ENCODE measurements at places on chromosomes 2 and 18. TPM values are rescaled to one million over a fixed set of nuclear protein-coding genes. Genes with fewer than 3 reads are reported as not detected.
A peak's percentile ranks its signal among the peaks of the same experiment; 100 is the strongest.

GRCh38 chr2:159712929-159713420 lies 669 bp downstream of the MARCHF7 start:
- no peak for DNase-seq
- peaks cover 61% of the 10 kb centered on the region for H3K4me1 ChIP-seq
- peak overlapping the region; percentile 100 for H3K27ac ChIP-seq
- H3K36me3 ChIP-seq = peaks cover 46% of the 10 kb centered on the region
- H3K4me3 ChIP-seq = peak overlapping the region; percentile 100

DNA sequence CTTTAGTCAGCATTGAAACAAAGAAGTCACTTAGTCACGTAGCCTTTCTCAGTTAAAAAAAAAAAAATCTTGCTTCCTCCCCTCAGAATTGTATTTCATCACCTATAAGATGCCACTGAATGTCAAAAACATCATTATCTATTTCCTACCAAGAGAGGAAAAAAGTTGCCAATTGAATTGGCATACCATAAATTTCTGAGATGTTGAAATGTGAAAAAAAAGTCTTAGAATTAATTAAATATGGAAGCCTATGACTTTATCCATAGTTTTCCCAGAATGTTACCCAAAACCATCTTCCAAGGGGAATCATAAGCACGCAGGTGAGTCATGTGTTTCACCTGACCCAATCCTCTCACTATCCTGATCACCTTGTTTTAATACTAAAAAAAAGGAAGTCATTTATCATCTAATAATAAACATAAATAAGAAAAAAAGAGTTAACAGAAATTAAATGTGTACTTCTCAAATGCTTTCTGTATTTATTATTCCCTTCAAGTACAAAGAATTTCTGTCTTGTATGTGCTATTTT lies 205.7 kb downstream of the TCF4 start:
- H3K27me3 ChIP-seq = no peaks in the 10 kb centered on the region
- H3K27ac ChIP-seq = no peak overlapping the region
- H3K4me1 ChIP-seq = peaks cover 35% of the 10 kb centered on the region
- no peak overlapping the region for H3K4me3 ChIP-seq

- DNase-seq = peak; percentile 78
- peak overlapping the region; percentile 51 for H3K4me3 ChIP-seq
- peaks cover 32% of the 10 kb centered on the region for H3K4me1 ChIP-seq
- peak overlapping the region; percentile 81 for H3K27ac ChIP-seq
- H3K27me3 ChIP-seq = no peaks in the 10 kb centered on the region
These were observed 44.9 kb downstream of the RBBP8 start for GRCh38 chr18:22977847-22978701.

GRCh38 chr2:48131539-48132270 lies 225.4 kb upstream of the FBXO11 start:
- H3K4me1 ChIP-seq = no peaks in the 10 kb centered on the region
- DNase-seq = peak; percentile 40
- peaks cover 6% of the 10 kb centered on the region for H3K27me3 ChIP-seq

DNA sequence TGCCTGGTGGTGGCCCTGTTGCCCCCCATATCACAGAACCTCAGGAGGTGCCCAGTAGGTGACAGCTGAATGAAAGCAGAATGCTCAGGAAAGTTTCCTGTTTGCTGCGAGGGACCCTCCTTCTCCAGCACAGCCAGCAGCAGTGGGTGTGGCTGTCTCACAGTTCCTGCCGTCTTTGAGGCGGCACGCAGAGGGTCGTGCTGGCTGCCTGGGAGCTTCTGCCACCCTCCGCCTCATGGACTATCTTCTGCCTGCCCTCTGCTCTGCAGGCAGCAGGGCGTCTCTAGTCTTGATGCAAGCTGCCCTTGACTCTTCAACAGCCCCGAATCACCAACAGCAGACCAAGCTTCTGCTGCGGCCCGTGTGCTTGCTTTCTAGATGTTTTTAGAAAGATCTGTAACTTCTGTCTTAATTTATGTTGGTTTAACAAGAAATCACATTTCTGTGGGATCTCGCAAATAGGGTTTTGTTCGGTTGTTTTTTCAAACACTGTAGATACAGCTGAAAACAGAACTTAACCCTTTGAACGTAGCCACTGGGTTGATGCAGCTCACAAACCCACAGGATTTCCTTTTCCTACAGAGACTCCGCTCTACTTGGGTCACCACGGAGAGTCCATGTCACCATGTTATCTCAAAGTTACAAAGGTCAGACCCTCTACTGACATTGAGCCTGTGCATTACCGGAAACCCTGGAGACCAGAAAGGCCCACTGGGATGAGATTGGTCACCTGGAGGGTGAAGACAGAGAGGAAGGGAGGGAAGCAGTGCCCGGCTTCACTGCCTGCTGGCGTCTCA lies 144.9 kb downstream of the ACOXL start:
- no peaks in the 10 kb centered on the region for H3K4me1 ChIP-seq
- no peak for DNase-seq
- H3K36me3 ChIP-seq = peaks cover 5% of the 10 kb centered on the region
- no peak overlapping the region for H3K4me3 ChIP-seq

Gene TGFA
- total RNA-seq = 0.05 TPM

DNA sequence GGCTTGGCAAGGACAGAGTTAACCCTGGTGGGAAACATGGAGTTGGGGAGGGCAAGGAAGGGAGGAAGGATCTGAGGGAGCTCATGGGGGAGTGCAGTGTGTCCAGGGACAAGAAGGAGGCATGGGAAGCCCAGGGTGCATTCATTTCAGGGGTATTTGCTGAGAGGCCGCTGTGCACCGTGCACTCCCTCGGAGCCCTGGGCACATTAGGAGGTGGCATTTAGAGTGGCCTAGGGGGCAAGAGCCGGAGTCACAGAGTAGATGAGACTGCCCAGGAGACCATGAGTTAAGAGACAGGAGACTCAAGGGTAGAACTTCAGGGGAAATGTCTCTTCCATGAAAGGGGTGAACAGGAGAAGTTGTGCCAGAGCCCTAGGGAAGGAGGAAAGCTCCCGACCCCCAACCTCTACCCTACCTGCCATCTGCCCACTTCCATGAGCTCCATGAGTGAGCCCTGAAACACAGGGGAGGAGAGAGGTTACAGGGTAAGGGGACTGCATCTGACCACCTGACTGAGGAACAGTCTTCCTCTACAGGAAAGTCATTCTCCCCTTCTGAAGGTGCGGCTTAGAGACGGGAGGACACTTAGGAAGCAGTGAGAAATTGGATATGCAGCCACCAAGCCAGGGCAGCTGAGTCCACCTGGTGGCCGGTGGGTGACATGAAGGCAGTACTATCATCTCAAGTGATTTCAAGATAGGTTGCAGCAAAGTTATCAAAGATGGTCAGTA lies 58.5 kb upstream of the COPS8 start:
- H3K27me3 ChIP-seq = peaks cover 2% of the 10 kb centered on the region
- DNase-seq = peak; percentile 66
- no peaks in the 10 kb centered on the region for H3K36me3 ChIP-seq
- no peaks in the 10 kb centered on the region for H3K4me1 ChIP-seq
- no peak overlapping the region for H3K27ac ChIP-seq
- H3K4me3 ChIP-seq = no peak overlapping the region

- H3K36me3 ChIP-seq = peaks cover 7% of the 10 kb centered on the region
- H3K27ac ChIP-seq = 0 out of 2 replicates have a peak overlapping the region, but pooled peaks have one; percentile 12
- no peaks in the 10 kb centered on the region for H3K27me3 ChIP-seq
- DNase-seq = peak; percentile 33
These were observed 78.0 kb upstream of the PNPT1 start for GRCh38 chr2:55771612-55772011.

DNA sequence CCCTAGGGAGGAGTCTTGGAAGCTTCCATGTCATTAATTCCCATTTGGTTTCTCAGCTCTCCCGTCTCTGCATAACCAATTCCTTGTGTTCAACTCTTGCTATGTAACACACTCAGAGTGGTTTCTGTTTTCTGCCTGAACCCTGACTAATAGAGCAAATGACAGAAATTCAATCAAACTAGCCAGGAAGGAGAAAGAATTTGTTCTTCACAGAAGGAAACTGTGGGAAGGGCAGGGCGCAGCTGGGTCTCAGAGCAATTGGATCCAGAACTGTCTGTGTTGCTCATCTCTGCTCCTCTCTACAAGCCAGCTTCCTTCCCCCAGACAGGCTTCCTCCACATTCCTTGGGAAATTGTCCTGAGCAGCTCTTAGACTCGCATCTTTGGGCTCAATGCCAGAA lies 269.8 kb downstream of the TNS1 start:
- peaks cover 36% of the 10 kb centered on the region for H3K4me1 ChIP-seq
- H3K27me3 ChIP-seq = no peaks in the 10 kb centered on the region
- H3K27ac ChIP-seq = peak overlapping the region; percentile 76
- peaks cover 10% of the 10 kb centered on the region for H3K36me3 ChIP-seq

GRCh38 chr2:179031731-179032408 lies 18.1 kb downstream of the CCDC141 start:
- peaks cover 9% of the 10 kb centered on the region for H3K36me3 ChIP-seq
- H3K4me1 ChIP-seq = peaks cover 5% of the 10 kb centered on the region
- H3K27me3 ChIP-seq = peaks cover 2% of the 10 kb centered on the region
- DNase-seq = peak; percentile 73
- H3K27ac ChIP-seq = no peak overlapping the region

DNA sequence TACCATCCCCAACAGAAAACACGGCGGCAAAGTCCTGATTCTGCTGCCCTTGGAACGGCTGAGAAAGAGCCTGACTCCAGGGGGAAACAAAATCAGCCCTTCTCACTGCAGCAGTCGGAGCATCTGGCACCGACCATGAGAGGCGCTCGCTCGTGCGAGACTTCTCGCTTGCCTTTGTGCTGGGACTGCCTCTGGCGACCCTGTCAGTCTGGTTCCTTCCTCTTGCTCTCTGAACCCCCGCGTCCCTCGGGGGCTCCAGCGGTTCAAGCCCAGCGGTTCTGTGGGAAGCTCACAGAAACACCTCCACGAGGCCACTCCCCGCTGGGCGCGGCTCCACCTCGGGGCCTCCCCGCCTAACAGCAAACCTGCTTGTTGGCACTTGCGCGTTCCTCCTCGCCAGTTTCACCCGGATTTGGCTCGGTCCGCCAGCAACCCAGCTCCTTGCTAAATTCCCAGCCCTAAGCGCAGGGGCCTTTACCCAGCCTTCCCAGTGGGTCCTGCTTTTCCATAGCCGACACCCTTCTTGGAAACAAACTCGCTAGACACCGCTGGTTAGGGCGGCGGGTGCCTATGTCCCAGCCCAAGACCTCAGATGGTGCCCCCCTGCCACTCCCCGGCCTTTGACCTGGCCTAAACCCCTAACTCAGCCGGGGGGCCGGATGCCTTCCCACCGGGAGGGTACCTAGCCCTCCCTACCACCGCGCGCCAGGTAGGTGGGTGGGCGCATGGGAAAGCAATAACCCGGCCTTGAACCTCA lies 2.2 kb downstream of the RND3 start:
- H3K4me3 ChIP-seq = peak overlapping the region; percentile 98
- H3K36me3 ChIP-seq = peaks cover 73% of the 10 kb centered on the region
- H3K27me3 ChIP-seq = peaks cover 66% of the 10 kb centered on the region
- peak overlapping the region; percentile 99 for H3K27ac ChIP-seq
- H3K4me1 ChIP-seq = peaks cover 68% of the 10 kb centered on the region

GRCh38 chr2:58680755-58681310 lies 439.7 kb upstream of the FANCL start:
- no peaks in the 10 kb centered on the region for H3K4me1 ChIP-seq
- H3K27ac ChIP-seq = no peak overlapping the region
- DNase-seq = no peak
- H3K27me3 ChIP-seq = no peaks in the 10 kb centered on the region
- H3K4me3 ChIP-seq = no peak overlapping the region
- no peaks in the 10 kb centered on the region for H3K36me3 ChIP-seq

- H3K27ac ChIP-seq = no peak overlapping the region
- no peaks in the 10 kb centered on the region for H3K27me3 ChIP-seq
- H3K4me3 ChIP-seq = no peak overlapping the region
- peaks cover 23% of the 10 kb centered on the region for H3K4me1 ChIP-seq
- peaks cover 8% of the 10 kb centered on the region for H3K36me3 ChIP-seq
These were observed 17.3 kb downstream of the RAB1A start for GRCh38 chr2:65112633-65113032.

Gene NAT8
- total RNA-seq = not detected

GRCh38 chr18:54358495-54359040 lies 862 bp downstream of the C18orf54 start:
- peaks cover 25% of the 10 kb centered on the region for H3K4me1 ChIP-seq
- H3K36me3 ChIP-seq = peaks cover 9% of the 10 kb centered on the region
- H3K27ac ChIP-seq = peak overlapping the region; percentile 93
- no peak for DNase-seq
- peak overlapping the region; percentile 96 for H3K4me3 ChIP-seq

Gene CHST9
- total RNA-seq = not detected
